H4 (cell line): ENCODE measurements at places on chromosomes 3 and 15.

DNA sequence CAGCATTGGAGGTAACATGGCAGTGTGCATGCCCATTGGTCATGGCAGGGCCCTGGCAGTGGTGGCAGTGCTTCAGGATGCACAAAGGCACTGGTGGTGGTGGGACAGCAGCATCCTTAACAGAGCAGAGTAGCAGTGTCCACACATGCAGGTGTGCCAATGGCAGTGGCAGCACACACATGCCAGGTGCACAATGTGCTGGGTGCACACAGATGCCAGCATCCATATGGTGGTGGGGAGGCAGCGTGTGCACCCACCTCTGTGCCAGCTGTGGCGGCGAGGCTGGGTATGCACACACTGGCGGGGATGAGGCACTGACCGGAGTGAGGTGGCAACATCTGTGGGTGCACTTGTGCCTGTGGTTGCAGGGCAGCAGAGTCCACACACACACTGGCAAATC is 150.6 kb downstream of the SI start:
- no peak for DNase-seq

- DNase-seq: no peak
Observed at GRCh38 chr3:81303321-81303720, 458.1 kb downstream of the GBE1 start.

DNA sequence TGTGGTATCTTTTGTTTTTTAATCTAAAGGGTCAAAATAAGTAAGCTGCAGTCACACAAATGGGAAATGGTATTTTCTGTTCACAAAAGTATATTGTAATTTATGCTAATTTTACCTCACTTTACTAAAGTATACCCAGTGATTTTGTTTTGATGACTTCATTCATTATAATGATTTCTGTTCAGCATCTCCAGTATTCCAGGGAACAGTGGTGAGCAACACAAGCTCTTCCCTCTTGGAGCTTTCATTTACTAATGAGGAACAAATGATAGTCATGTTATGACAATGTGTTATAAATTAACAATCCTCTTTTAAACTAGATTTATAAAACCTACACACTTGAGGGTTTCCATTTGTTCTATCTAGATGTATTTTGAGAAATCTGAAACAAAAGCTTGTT is 20.5 kb upstream of the EIF3J start:
- no peak for DNase-seq

DNA sequence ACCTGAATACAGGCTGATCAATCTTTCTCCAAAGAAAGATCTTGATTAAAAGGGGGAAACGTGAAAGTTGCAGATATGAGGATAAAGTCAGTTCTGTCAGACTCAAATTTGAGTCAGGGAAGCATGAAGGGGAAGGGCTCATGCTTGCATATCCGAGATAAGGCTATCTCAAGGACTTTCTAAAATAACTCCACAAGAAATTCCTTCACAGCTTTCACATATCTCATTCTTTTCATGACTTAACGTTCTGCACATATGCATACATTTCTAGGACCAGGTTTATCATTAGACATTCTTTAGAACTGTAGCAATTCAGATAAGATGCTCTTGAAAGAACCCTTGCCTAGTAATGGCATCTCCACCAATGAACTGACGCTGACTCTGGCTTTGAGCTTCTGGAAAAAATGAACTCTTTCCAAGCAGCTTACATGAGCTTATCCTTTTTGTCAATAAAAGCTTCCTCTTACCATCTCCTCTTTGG is 15.9 kb downstream of the SH3GL3 start:
- no peak for DNase-seq

DNA sequence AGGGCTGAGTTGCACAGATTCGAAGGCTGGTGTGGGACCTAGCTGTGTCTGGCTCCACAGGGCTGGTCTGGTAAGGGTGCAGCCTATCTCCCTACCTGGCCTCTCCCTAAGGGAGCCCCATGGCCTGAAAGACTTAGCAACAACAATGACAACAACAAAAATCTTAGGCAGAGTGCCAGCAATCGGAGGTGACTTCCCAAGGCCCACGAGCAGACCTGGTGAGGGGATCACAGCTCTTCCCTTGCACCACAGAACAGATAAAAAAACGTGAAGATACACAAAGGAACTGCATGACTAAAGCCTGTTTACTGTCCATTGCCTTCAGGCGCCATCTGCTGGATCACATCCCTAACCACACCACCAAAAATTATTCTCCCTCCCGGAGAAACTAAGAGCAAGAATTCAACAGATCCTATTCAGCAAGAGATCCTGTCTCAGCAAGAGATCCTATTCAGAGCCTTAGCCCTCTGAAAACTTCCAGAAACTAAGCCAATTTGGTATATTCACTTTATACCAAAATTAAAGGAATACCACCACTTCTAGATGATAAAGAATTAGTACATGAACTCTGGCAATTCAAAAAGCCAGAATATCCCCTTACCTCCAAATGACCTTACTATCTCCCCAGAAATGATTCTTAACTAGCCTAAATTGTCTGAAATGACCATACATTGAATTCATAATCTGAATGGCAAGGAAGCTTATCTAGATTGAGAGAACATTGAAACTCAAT is 24.1 kb upstream of the OR5K4 start:
- DNase-seq: peak; percentile 43

DNA sequence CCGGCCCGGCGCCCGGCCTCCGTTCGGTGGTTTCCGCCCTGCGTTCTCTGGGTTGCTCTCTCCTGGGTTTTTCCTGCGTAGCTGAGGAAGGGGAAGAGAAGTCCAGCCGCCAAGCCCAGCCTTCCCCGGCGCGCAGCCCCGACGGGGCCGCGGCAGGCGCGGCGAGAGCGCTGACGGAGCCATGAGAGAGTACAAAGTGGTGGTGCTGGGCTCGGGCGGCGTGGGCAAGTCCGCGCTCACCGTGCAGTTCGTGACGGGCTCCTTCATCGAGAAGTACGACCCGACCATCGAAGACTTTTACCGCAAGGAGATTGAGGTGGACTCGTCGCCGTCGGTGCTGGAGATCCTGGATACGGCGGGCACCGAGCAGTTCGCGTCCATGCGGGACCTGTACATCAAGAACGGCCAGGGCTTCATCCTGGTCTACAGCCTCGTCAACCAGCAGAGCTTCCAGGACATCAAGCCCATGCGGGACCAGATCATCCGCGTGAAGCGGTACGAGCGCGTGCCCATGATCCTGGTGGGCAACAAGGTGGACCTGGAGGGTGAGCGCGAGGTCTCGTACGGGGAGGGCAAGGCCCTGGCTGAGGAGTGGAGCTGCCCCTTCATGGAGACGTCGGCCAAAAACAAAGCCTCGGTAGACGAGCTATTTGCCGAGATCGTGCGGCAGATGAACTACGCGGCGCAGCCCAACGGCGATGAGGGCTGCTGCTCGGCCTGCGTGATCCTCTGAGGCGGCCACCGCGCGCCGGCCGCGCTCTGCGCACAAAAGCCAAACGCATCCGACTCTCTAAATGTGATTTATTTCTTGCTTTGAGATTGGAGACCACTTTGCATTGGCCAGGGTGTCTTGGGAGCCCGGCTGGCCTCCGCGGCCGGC is 727 bp downstream of the RAP2B start:
- DNase-seq: peak; percentile 24

- no peak for DNase-seq
Observed at GRCh38 chr15:79682285-79682684, 214.5 kb downstream of the MTHFS start.

DNA sequence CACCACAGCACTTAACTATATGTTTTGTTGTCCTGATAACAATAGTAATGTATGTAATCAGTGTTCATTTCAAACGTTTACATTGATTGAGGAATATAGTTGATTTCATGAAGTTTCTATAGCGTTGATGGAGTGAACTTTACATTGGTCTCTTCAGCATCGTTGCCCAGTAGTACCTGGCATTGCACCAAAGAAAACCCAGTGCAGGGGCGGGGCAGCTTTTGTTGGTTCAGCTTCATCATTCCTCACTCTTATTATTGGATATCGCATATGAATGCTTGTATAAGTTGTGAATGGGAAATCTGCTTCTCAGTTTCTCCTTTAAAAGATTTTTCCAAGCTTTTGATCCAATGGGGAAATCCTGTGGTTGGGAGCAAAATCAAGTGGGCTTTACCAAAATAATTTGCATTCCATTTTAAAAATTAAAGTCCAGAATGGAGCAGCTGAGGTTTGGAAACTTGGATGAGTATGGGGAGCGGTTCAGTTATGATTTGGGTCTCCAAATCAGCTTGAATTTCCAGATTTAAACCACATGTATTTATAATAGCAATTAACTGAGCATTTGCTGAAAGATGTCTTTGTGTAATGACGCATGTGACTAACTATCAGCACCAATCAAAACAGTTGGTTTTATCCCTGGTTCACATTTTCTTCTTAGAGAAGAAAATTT is 213.7 kb downstream of the ALCAM start:
- DNase-seq: no peak

- no peak for DNase-seq
Observed at GRCh38 chr15:39936187-39936586, 2.3 kb downstream of the EIF2AK4 start.

GRCh38 chr15:36221992-36222391 is 357.4 kb upstream of the CDIN1 start:
- DNase-seq: no peak

GRCh38 chr3:52130966-52131622 is 23.1 kb downstream of the POC1A start:
- DNase-seq: no peak

- no peak for DNase-seq
Observed at GRCh38 chr15:53128652-53129051, 338.5 kb upstream of the ONECUT1 start.

GRCh38 chr3:174786825-174787224 is 72.3 kb upstream of the NAALADL2 start:
- DNase-seq: no peak

GRCh38 chr3:42654331-42655201 is 1.1 kb downstream of the ZBTB47 start:
- DNase-seq: no peak

DNA sequence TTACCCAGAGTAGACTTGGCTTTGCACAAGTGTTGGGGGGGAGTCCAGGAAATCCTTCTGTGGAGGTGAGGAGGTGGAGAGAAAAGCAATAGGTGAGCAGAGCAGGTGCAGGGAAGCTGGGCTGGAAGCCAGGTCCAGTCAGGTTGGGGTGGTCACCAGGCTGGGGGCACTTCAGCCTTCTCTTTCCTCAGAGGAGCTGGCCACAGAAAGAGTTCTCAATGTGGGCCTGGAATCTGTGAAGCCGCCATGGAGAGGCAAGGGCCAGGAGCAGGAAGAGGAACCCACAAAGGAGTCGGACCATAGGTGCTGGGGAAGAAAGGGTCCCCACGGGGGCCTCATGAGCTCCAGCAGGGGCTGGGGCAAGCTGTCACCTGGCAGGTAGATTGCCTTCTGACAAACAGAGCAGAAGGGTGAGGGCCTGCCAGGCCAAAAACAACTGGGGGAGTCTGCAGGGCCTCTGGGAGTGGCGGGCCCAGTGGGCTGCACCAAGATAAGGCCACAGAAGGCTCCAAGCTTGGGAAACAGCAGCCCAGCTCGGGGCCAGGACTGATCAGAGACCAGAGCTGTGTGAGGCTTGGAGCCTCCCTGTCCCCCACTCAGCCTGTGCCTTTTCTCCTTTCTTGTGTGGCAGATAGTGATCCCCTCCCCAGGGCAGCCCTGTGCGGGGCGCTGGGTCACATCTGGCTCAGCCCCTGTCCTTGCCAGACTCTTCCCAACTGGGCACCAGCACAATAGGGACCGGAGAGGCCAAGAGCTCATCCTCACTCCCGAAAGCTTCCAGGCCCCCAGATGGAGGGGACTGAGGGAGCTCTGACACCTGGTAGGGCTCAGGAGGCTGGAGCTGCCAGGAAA is 53.0 kb upstream of the FGD5 start:
- DNase-seq: no peak

DNA sequence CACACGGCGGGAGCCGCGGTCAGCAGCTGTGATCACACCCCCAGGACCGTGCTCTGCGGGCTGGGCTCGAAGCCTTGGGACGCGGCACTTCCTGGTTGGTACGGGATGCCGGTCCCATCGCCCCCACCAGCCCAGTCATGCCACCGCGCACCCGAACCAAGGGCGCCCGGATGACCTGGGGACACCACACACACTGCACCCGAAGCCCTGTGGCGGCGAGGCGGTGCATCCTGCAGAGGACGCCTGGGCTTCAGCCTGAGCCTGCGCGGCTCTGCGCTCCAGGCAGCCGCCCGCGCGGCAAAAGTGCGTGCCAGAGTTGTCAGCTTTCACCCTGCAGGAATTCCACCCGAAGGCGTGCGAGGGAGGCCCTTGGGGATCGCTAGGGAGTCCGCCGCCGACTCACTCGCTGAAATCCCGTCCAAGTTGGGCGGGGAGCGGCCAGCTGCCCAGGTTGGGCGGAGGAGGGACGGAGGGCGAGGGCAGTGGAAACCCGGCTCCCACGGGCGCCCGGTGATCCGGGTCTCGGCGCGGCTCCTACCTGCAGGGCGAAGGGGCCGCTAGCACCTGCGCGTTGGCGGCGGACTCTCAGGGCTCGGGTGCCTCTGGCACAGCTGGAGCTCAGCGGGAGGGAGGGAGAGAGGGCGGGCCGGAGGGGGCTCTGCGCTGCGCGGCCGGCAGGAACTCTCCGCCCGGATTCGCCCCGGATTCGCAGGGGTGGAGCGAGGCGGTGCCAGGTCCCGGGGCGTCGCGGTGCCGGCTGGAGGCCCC is at the start of gene PLD1:
Gene PLD1 (minus strand): TSS at position 623 of the 768 bp plus-strand sequence. CDS start 72,432 bp downstream, outside the sequence.
- DNase-seq: peak; percentile 80

- no peak for DNase-seq
Observed at GRCh38 chr3:140943781-140944552, 2.3 kb downstream of the SLC25A36 start.

DNA sequence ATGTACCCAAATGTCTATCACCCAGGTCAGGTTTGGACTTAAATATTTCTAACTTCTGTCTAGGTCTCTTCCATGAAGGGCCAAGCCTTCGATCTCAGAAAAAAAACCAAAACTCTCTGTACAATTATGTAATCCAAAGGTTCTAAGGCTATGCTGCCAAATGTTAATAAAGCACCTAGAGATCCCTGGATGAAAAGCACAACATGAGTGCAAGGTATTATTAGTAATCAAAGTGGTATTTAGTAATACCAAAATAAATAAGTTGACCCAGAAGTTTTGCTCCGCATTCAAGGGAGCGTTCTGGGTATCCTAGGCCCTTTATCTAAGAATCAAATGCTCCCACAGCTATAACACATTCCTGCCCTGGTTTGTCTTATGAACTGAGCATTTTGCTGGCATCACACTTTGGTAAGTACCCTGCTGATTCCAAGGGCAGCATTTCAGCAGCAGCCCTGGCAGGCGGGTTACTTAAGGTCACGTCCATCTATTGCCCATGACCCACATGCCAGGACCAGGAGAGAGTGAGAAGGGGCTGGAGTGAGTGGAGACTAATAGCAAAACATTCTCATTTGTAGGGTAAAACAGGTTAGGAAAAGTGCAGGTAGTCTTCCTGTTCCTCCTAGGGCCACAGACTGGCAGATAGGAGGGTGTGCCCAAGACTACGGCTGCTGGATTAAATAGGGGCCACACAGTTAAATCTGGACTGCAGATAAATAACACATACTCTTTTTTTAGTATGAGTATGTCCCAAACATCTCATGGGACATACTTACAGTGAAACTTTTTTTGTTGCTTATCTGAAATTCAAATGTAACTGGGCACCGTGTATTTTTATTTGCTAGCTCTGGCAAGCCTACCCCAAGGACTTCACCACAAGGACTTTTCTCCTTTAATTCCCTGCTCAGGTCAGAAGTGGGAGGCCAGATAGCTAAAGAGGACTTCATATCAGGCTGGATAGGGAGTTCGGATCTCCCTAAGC is 76.0 kb upstream of the SNRK start:
- no peak for DNase-seq
